ENCODE measurements at places on chromosomes 11 and 22. TPM values are rescaled to one million over a fixed set of nuclear protein-coding genes. Genes with fewer than 3 reads are reported as not detected.

The PRG3 gene
- not detected for polyA plus RNA-seq

The OR52N4 gene
- not detected for polyA plus RNA-seq

The KCNE3 gene
- polyA plus RNA-seq = not detected

The KCTD17 gene
- 96.3 TPM for polyA plus RNA-seq

The C22orf42 gene
- polyA plus RNA-seq = 64.0 TPM

The ANO9 gene
- polyA plus RNA-seq = not detected

The CAPN5 gene
- polyA plus RNA-seq = 20.5 TPM

The TEAD1 gene
- 12.2 TPM for polyA plus RNA-seq

The GGTLC2 gene
- not detected for polyA plus RNA-seq

The ZC3H12C gene
- polyA plus RNA-seq = 15.1 TPM

The CCDC89 gene
- not detected for polyA plus RNA-seq

The OR10A2 gene
- polyA plus RNA-seq = not detected

The NECTIN1 gene
- polyA plus RNA-seq = 5.6 TPM

The FOSL1 gene
- polyA plus RNA-seq = not detected

The BIRC3 gene
- polyA plus RNA-seq = not detected

The PIM3 gene
- 32.6 TPM for polyA plus RNA-seq

The GGTLC3 gene
- not detected for polyA plus RNA-seq

The POU2AF3 gene
- polyA plus RNA-seq = not detected

The MS4A12 gene
- polyA plus RNA-seq = not detected

The FGF4 gene
- not detected for polyA plus RNA-seq

The GDPD4 gene
- not detected for polyA plus RNA-seq

The PRODH gene
- 0.08 TPM for polyA plus RNA-seq

The SLC29A2 gene
- 2.2 TPM for polyA plus RNA-seq

The KCNJ4 gene
- polyA plus RNA-seq = 1.7 TPM

The CRYBA4 gene
- polyA plus RNA-seq = not detected

The CCDC87 gene
- 0.48 TPM for polyA plus RNA-seq

The TRIM49D1 gene
- polyA plus RNA-seq = not detected

The FGF19 gene
- 6.2 TPM for polyA plus RNA-seq

The CHRDL2 gene
- polyA plus RNA-seq = not detected

The TP53AIP1 gene
- polyA plus RNA-seq = 0.68 TPM

The ACTN3 gene
- not detected for polyA plus RNA-seq

The LMO1 gene
- polyA plus RNA-seq = 4.4 TPM

The MS4A3 gene
- not detected for polyA plus RNA-seq

The USP2 gene
- 0.59 TPM for polyA plus RNA-seq

The PKP3 gene
- polyA plus RNA-seq = not detected

The ROBO4 gene
- polyA plus RNA-seq = not detected

The OR52H1 gene
- polyA plus RNA-seq = not detected

The VPS37C gene
- polyA plus RNA-seq = 7.2 TPM

The OR51E2 gene
- not detected for polyA plus RNA-seq

The HOATZ gene
- not detected for polyA plus RNA-seq

The MUC6 gene
- not detected for polyA plus RNA-seq

The SLC22A25 gene
- polyA plus RNA-seq = not detected

The PPME1 gene
- 59.4 TPM for polyA plus RNA-seq
